ENCODE measurements at places on chromosomes 6 and 20. TPM values are rescaled to one million over a fixed set of nuclear protein-coding genes. Genes with fewer than 3 reads are reported as not detected.
A peak's percentile ranks its signal among the peaks of the same experiment; 100 is the strongest.

Gene FAM83D
- total RNA-seq = 86.3 TPM

Gene RIMS1
- 3.4 TPM for total RNA-seq

Gene TINAG
- not detected for total RNA-seq

Gene ZBTB46
- total RNA-seq = 9.1 TPM

Gene NRM
- 32.1 TPM for total RNA-seq

Gene PTCHD4
- total RNA-seq = not detected

Gene BEND3
- total RNA-seq = 8.3 TPM

Gene UBD
- total RNA-seq = 8.2 TPM

Gene CRISP3
- total RNA-seq = not detected

Gene CUL9
- 16.8 TPM for total RNA-seq

Gene DDO
- total RNA-seq = not detected

GRCh38 chr6:149423964-149424440 lies 23.9 kb downstream of the SUMO4 start:
- DNase-seq = no peak

DNA sequence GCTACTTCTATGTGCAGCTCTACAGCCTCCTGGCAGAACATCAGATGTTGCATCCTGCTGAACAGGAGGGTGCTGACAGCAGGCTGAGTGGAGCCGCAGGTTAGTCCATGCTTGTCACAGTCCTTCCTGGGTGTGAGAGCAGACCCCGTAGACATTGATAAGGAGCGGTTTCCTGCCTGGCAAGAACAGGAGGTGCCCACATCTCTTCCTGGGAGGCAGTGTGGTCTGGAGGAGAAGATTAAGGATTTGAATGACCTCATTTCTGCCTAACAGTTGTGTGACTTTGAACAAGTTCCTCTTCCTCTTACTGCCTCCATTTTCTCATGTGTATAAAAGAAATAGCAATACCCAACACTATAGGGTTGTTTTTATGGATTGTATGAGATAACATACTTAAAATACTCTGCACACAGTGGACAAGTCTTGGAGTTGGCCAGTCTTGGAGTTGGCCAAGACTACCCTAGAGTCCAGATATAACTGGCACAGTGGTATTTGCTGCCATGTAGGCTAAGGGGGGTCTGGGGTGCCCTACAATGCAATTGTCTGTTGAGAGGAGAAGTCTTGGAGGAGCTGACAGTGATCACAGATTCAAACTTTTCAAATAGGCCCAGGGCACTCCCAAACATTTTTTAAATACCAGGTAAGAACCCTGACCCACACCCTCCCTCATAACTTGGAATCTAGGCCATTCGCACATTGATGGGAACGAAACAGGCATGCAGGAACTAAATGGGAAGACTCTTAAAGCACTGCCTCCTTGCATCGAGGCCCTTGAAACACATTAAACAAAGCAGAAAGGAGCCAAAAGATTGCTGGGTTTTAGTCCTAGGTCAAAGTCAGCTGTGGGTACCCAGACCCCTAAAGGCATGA lies 32.6 kb upstream of the TBC1D7 start:
- no peak for DNase-seq

GRCh38 chr20:37837924-37838323 lies 65.0 kb upstream of the VSTM2L start:
- DNase-seq = no peak

- DNase-seq = no peak
Observed at GRCh38 chr6:79617518-79617941, 13.6 kb upstream of the SH3BGRL2 start.

- DNase-seq = peak; percentile 46
Observed at GRCh38 chr6:7144872-7145584, 37.3 kb downstream of the RREB1 start.

DNA sequence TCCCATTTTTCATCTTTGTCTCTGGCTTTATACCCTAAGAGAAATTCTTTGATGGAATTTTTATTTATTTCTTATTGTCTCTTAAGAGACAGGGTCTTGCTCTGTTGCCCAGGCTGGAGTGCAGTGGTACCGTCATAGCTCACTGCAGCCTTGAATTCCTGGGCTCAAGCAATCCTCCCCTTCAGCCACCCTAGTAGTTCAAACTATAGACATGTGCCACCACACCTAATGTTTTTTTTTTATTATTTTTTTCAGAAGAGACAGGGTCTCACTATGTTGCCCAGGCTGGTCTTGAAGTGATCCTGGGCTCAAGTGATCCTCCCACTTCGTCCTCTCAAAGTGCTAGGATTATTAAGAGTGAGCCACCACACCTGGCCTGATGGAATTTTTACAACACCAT lies 40.5 kb downstream of the FKBP5 start:
- no peak for DNase-seq

GRCh38 chr20:61667056-61667792 lies 398.5 kb downstream of the TAF4 start:
- no peak for DNase-seq

DNA sequence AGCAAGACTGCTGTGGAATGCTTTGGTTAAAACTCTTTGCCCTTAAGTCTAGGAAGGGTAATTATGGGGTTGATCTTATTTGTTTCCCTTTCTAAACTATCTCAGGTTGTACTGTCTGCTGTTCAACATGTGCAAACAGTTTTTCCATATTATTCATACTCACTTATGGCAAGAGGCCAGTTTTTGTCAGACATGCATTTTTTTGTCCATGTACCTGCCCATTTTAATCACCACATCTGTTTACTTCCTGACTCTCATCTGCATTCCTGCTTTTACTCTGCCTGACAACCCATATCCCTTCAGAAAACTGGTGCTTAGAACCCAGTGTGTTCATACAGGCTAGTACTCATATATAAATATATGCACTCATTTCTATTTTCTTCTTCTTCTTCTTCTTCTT lies 80.3 kb downstream of the LPA start:
- DNase-seq = no peak

- DNase-seq = peak; percentile 84
Observed at GRCh38 chr20:11676630-11677287, 240.9 kb upstream of the BTBD3 start.

DNA sequence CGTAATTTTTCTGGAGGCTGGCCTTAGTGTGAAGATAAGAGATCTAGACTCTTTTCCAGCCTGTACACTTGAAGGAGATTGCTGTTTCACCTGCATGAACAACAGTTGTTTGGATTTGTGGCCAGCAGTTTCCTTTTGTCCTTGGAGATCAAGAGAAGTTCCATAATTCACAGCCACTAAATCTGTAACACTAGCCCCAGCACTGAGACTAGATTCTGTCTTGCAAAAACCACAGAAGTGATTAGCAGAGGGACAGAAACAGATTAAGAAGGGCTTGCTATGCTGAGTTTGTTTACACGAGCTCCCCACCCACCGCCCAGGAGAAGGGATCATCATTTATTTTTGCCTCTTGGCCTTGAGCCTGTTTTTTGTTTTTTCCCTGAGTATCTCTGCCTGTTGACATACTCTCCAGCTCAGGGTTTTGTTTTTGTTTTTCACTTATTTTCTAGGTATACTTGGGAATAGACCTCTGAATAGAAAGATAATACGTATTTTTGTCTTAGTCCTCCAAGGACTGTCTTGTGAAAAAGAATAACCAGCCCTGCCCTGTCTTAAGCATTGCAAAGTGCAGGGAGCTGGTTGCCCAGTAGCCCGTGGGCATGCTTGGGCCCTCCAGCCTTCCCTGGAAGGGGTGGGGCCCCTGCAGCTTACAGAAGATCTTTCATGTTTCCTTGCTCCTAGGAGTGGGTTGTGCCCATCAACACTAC lies 93.1 kb upstream of the SOX4 start:
- no peak for DNase-seq

DNA sequence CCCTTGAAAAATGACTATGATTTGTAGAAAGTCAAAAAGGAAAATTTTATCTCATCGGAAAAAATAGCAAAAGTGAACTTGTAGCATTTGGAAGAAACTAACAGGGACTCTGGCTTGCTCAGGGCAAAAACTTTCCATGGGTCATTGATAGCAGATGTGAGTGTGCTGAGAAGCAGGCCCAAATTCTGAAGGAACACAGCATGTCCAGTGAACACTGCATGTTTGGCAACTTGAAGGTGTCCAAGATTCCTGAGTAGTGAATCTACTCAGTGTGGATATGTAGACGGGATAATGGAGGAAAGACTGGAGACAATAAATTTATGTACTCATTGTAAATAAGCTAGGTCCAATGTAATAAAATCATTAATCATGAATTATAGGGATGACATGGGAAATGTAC lies 8.2 kb downstream of the SLC17A2 start:
- DNase-seq = no peak

- peak; percentile 53 for DNase-seq
Observed at GRCh38 chr6:53979468-53980067, 131.7 kb upstream of the MLIP start.

GRCh38 chr6:49151461-49151860 lies 311.6 kb downstream of the MMUT start:
- DNase-seq = no peak

DNA sequence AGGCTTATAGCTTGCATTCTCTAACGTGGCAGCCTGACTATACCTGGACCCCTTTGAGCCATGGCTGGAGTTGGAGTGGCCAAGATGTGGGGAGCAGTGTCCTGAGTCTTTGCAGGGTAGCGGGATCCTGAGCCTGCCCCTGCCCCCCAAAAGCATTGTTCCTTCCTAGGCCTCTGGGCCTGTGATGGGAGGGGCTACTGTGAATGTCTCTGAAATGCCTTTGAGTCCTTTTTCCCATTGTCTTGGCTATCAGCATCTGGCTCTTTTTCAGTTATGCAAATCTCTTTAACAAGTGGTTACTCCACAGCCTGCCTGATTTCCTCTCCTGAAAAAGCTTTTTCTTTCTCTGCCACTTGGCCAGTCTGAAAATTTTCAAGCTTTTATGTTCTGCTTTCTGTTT lies 17.0 kb upstream of the PRL start:
- DNase-seq = no peak

GRCh38 chr20:38799203-38799602 lies 6.3 kb upstream of the PPP1R16B start:
- DNase-seq = no peak

DNA sequence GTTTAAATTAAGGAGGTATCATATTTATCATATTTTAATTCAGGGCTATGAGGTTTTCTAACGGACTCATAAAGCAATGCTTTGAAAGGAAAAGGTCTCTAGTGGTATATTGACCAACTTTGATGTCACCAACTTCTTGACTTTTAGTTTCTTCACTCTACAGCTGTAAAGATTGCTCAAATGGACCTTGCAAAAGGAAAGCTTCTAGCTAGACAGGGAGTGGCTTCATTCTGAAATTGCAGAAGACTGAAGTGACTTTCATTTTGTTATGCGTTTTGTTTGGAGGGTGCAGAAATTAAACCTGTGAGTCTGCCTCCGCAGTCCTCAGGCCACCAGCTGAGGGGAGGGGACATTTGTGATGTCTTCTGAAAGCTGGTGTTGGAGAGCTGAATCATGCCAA lies 95.7 kb downstream of the SLC24A3 start:
- no peak for DNase-seq

DNA sequence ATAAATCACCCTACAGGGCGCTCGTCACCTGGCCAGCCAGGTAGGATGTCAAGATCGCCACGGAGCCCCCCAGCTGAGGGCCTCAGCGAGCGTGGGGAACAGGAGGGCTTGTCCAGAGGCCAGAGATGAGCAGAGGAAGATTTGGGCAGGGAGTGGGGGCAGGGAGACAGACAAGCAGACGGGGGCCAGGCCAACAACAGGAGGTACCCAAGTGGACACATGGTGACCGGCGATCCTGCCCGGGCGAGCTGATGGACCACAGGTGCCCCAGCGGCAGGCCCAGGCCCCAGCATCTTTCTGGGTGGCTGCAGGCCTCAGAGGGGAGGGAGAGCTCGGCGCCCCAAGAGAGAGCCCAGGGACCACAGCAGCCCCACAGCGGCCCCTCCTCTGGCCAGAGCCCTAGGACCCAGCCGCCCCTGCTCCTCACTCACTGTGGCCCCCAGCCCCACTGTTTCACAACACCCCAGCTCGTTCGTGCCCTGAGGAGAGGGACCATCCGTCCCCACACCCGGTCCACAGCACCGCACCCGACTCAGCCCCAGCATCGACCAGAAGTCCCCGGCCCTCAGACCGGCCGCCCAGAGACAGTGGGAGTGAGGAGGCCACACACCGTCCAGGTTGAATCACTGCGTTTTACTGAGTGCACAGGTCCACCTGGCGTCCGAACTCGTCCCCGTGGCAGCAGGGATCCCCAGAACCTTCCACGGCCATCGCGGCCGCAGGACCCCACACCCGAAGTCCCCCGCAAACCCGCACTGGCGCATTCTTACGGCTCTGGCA lies 38.6 kb upstream of the CHRNA4 start:
- no peak for DNase-seq

GRCh38 chr6:156190270-156190669 lies 586.9 kb upstream of the ARID1B start:
- DNase-seq = no peak

- DNase-seq = no peak
Observed at GRCh38 chr20:44800391-44801046, 9.8 kb downstream of the RIMS4 start.

DNA sequence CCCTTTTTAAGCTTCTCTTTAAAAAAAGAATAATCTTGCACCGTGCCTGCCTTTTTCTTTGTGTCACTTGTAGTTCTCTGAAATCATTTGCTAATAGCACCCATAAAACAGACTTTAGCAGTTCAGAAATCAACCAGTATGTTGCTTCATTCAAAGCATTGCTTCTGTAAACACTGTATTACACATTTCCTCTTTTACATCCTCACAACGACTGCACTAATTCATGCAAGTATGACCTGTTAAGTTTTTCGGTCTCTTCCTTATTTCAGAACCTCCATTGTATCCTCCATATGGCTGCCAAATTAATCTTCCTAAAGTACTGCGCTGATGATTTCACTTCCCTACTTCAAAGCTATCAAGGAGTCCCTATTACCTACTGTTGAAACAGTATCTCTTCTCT lies 142.9 kb upstream of the RNF217 start:
- DNase-seq = no peak
